ENCODE measurements at places on chromosomes 11 and 22. TPM values are rescaled to one million over a fixed set of nuclear protein-coding genes. Genes with fewer than 3 reads are reported as not detected.

GRCh38 chr22:29130476-29130875, 57.6 kb downstream of the KREMEN1 start:
- peaks cover 2% of the 10 kb centered on the region for H3K4me1 ChIP-seq
- no peak for DNase-seq
- no peaks in the 10 kb centered on the region for H3K27me3 ChIP-seq
- H3K4me3 ChIP-seq, result no peak overlapping the region
- no peaks in the 10 kb centered on the region for H3K36me3 ChIP-seq

The BDNF gene
- total RNA-seq, result 4.7 TPM

- no peaks in the 10 kb centered on the region for H3K27me3 ChIP-seq
- H3K27ac ChIP-seq, result no peak overlapping the region
- no peaks in the 10 kb centered on the region for H3K4me1 ChIP-seq
Observed at GRCh38 chr11:116413301-116414242, 359.2 kb downstream of the BUD13 start.

DNA sequence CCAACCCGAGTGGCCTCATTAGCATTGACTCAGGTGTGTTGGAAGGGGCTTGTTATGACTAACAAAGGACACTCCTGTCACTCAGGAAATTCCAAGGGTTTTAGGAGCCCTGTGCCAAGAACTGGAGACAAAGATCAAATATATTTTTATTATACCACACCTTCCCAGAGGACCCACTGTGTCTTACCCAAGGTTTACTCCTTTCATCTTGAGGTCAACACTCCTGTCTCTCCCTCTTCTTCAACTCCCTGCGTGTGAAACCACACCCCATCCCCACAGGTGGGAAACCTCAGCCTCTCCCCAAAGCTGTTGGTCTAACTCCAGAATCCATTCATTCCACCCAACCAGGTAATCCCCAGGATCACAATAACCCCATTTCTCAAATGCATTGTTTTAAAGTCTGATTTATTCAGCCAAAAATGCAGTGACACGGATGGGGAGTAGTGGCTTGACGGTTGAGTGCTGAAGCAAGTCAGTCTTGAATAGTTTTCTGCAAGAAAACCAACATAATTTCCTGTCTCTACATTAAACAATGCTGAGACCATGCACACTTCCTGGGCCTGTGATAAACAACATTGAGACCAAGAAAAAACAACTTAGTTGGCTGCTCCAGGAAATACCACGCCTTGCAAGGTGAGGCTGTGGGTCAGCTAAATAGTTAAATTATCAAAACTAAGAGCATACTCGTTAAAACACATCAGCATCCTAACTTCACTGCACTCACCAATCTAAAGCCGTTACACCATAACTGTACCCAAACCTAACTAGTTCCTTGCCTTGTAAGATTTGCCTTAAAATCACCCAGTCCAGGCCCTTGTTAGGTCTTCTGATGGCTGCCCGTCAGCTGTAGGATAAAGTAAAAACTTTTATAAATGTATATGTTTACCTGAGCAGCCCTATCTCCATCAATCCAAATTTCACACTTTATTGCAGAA, 38.5 kb upstream of the SPON1 start:
- no peak overlapping the region for H3K4me3 ChIP-seq
- no peaks in the 10 kb centered on the region for H3K4me1 ChIP-seq
- no peaks in the 10 kb centered on the region for H3K27me3 ChIP-seq
- H3K36me3 ChIP-seq, result no peaks in the 10 kb centered on the region
- DNase-seq, result no peak

The SYT13 gene
- not detected for total RNA-seq

DNA sequence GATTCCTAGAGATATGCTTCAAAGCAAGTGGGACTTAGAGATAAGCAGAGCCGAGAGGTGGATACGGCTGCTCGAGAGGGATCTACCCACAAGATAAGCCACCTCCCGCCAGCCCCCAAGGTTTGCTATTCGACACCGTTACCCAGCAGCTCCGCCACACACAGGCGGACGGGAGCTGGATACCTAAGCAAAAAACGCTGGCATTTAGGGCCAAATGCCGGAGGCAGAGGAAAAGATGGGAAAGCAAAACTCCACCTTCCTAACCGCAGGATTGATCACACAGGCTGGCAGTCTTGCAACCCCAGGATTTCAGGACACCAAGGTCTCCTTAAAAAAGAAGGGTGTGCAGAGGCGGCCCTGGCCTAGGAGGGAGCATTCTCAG, 709 bp downstream of the FTH1 start:
- H3K27ac ChIP-seq, result peak overlapping the region; percentile 99
- H3K27me3 ChIP-seq, result no peaks in the 10 kb centered on the region
- peaks cover 45% of the 10 kb centered on the region for H3K4me1 ChIP-seq
- peak overlapping the region; percentile 96 for H3K4me3 ChIP-seq

- H3K27me3 ChIP-seq, result no peaks in the 10 kb centered on the region
- peak overlapping the region; percentile 11 for H3K4me3 ChIP-seq
- DNase-seq, result peak; percentile 89
- H3K4me1 ChIP-seq, result peaks cover 86% of the 10 kb centered on the region
- H3K27ac ChIP-seq, result peak overlapping the region; percentile 96
Observed at GRCh38 chr11:64856382-64857227, 12.2 kb upstream of the CDC42BPG start.

The SLC5A12 gene
- total RNA-seq, result not detected

DNA sequence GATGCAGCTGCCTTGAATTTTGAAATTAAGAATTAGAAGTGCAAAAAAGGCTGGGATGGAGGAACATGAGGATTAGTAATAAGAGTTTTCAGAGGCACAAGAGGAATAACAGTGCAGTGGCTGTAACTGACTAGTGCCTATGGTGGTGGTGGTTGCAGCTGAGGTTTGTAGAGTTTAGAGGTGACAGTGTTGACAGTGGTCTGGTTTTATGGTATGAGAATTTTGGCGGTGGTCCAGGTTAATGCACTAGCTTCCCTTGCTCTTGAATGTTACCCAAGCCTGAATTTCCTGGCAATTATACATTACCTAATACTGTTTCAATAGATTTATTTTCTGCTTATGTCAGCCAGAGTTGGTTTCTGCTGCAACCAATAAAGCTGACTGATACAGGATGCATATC, 112.8 kb upstream of the C11orf87 start:
- no peaks in the 10 kb centered on the region for H3K36me3 ChIP-seq
- H3K27ac ChIP-seq, result no peak overlapping the region

DNA sequence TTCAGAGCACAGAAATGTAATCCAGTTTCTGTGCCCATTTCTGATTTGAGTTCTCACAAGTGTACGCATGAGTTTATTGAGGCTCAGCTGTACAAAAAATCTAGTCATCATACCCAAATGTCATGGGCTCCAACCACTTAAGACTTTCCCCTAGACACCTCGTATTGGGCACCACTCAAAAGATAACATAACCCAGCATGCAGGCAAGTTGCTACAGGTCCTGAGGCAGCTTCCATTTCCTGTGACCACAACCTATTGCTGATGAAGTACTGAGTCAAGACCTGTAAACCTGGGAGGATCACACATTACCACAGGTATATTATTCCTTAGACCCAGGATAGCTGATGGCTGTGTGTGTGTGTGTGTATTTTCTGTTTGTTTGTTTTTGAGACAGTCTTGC, 95.2 kb downstream of the MRTFA start:
- no peak for DNase-seq
- no peak overlapping the region for H3K27ac ChIP-seq
- no peaks in the 10 kb centered on the region for H3K36me3 ChIP-seq
- H3K4me1 ChIP-seq, result peaks cover 14% of the 10 kb centered on the region

GRCh38 chr11:133198438-133198837, 333.9 kb downstream of the OPCML start:
- H3K27me3 ChIP-seq, result no peaks in the 10 kb centered on the region
- H3K4me3 ChIP-seq, result no peak overlapping the region
- no peaks in the 10 kb centered on the region for H3K4me1 ChIP-seq
- no peak for DNase-seq

The GGTLC2 gene
- not detected for total RNA-seq

Data from thoracic aorta (tissue), 2 donors.